NCI-H1930 (cell line): ENCODE measurements at places on chromosomes 12 and 14.

DNA sequence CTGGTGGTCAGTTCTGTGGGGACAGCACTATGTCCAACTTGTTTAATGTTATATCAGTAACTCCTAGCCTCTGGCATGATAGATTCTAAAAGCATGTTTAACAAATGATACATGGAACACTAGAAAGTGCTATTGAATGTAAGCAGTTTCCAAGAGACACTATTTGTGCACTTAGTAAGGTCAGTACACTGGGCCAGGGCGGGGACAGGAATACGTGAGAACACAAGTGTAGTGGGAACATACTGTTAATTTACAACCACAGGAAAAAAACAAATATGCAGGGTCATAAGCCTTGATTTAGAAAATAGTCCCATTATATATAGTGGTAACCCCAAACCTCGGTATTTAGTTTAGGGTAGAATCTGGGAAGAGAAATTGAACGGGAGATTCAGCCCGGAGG lies 88.9 kb upstream of the SLC38A2 start:
- no peak for DNase-seq

DNA sequence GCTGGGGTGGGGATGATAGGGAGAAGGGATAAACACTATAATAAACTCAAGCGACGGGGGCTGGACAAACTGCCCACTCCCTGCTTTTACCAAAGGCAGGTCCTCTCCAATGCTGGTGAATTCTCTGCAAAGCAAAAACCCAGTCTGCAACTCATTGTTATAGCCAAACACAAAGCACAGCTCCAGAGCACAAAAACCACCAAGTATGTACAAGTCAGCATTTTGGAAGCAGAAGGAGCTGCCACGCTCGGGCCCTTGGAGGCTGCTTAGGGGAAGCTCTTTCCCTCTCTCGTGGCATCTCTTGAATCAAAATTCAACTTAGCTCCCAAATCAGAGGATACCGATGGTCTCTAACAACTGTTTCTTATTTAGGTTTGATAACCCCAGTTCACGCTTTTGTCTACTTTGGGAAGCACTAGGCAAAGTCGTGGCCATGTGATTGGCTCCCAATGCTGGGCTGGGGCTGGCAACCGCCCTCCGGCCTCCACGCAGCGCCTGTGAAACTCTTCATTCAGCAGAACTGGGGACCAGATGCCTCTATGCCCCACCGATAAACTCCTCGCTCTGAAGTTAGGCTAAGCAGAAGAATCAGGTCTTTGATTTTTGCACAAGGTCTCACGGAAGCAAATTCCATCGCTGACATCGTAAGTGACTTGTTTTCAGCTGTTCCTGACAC lies 158.5 kb upstream of the FOXN3 start:
- DNase-seq = no peak

GRCh38 chr12:3704512-3705353 lies 48.2 kb downstream of the CRACR2A start:
- no peak for DNase-seq

GRCh38 chr14:81474148-81474492 lies 59.5 kb downstream of the SEL1L start:
- DNase-seq = no peak

GRCh38 chr14:102523569-102524450 lies 14.2 kb upstream of the ANKRD9 start:
- DNase-seq = peak; percentile 22

GRCh38 chr12:8779862-8780261 lies 42.6 kb upstream of the A2ML1 start:
- no peak for DNase-seq

- DNase-seq = no peak
These were observed 9.6 kb downstream of the PLXNC1 start for GRCh38 chr12:94157981-94158411.
